Suppressor macrophage (primary cell): ENCODE measurements at places on chromosomes 3 and 15.

DNA sequence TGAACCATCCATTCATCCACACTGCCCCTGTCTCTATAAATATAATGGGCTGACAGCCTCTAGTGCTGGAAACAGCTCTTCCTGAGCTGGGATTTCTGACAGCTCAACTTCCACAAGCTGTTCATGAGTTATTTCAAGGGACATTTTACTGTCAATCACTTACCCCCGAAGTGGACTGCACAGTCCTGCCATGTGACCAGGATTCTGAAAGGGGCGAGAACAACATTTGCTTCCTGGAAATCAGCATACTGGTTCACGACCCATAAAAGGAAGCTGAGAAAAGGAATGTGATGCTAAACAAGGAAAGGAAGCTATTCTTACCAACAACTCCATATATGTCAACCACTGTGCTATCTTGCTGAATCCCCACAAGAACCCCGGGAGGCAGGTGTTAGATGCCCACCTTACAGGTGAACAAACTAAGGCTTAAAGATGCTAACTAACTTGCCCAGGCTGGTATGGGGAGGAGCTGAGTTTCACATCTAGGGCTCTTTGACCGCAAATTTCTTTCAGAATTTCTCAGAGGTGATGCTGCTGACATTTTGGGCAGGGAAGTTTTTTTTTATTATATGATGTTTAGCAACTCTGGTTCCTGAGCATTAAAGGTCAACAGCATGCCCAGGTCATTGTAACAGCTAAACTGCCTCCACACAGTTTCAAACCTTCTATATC is 16.5 kb upstream of the REC114 start:
- DNase-seq = no peak

DNA sequence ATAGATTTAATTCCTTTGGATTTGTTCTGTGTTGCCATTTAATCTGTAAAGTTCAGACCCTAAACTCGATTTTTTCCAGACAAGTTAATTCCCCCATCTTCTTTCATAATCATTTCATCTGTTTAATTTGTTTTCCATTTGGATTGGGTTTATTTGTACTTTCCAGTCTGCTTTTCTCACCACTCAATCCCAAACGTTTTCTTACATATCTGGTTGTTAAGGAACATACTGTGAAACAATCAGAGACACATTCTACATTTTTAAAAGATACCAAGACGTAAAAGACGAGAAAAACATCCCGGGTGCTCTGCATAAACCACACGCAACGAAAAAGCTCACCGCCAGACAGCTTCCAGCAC is 13.0 kb upstream of the ONECUT1 start:
- no peak for DNase-seq

DNA sequence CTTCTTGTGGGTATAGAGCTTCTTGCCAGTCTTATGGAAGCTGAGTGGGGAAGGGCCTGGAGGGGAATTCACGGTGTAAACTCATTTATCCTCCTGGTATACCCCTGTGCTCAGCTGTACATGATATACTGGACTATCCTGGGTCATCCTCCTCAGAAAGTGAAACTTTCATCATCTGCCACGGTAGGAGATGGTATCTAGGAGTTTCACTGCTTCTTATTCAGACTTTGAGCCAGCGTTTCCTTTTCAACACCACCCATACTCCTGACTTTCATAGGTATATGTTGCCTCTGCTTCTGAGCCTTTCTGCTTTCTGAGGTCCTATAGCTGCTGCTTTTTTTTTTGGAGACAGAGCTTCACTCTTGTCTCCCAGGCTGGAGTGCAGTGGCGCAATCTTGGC is 15.6 kb downstream of the SENP5 start:
- no peak for DNase-seq

DNA sequence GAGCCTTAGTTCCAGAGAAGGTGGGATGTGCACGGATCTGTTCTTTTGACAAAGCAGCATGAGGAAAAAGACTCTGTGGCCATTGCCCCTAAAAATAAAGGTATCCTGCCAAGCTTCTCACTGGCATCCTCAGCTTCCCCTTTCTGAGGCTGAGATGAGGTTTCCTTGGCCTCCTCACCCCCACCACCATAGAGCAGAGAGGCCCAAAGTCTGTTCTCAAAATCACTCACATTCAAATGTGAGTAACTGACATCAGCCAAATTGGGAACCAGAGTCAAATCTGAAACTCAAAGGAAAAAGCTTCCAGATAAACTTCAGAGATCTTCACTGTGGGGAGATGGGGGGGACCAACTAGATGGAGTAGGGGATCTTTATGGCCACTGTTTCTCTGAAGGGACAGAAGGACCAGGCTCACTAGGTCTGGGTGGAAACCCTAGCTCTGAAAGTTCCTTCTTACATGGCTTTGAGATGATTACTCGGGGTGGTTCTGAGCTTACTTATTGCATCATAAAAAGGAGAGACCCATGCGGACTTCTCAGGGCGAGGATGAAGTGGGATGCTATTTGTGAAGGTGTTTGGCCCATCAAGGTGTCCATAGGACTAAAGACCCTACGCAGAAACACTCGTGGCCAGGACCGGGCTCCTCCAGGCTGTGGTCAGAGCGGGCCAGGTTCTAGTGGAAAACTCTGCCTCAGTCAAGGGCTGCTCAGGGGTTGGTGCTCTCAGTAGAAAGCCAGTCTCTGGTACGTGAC is 61.5 kb upstream of the MEF2A start:
- DNase-seq = peak; percentile 52

DNA sequence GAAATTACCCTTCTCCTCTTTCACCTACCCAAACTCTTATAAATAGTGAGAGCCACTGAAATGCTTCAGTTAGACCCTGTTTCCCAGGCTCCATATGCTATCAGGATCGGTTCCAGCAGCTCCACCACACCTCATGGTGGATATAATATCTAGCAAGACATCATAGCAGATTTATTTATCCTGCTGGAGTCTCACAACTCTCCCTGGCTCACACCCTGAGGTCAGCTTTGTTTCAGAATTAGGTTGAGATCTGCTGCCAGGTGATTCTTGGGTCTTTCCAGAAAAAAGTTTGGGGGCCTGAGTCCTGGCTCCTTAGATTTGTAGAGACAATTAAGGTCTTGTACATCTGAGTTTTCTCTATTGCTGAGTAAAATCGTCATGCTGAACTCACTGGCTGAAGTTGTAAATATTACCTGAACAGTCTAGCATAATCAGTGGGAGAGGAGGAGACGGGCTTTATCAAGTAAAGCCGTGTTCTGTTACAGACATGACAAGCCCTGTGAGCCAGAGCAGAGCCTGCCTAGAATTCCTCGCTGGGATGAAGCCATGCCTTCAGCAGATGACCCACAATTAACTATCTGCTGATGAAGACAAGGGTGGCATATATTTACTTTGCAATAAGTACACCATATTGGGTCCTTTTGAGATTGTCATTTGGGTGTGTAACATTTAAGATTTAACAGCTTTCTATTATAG is 131.6 kb downstream of the STAC start:
- DNase-seq = no peak

GRCh38 chr3:159763011-159763601 is 225.5 kb upstream of the IL12A start:
- peak; percentile 78 for DNase-seq

DNA sequence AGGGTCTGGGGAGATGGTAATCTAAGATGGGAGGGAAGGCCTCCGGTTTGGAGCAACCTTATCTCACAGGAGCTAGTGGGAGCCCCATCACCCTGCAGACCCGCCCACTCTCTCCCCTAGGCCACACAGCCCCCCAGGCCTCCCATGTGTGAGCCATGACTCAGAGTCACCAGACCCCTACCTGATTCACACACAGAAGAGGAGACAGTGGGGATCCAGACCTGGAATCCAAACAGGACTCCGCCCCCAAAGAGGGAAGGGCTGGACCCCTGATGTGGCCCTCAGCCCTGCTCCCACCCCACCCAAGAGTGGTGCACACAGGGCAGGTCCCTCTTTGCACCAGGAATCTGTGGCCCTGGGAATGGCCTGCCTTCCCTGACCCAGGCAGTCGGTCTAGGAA is 97.4 kb downstream of the ADCY5 start:
- DNase-seq = no peak

GRCh38 chr15:101498717-101499480 is 9.4 kb upstream of the PCSK6 start:
- DNase-seq = no peak

DNA sequence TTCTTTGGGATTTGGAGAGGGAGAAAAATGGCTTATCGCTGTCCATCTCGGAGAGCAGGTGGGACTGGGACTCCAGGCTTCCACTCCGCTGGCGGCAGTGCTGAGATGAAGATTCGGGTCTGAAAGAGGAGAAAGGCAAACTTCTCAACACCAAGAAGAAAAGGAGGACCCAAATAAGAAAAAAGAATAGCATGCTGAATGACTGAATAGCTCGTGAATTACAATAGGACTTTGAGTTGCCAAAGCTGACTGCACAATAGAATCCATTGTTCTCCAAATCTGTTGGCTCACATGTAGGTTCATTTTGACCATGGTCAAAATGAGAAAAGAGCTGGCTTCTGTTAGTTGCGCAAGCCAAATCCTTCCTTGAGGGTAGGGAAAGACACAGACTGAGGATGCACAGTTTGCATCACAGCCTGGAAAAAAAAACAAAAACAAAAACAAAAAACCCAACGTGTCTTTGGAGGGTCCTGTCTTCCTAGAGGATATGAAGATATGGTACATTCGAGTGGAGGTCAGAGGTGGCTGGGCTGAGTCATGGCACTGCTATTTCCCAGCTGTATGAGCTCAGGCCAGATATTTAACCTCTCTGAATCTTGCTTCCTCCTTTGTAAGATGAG is 59.3 kb upstream of the LMOD3 start:
- DNase-seq = no peak

DNA sequence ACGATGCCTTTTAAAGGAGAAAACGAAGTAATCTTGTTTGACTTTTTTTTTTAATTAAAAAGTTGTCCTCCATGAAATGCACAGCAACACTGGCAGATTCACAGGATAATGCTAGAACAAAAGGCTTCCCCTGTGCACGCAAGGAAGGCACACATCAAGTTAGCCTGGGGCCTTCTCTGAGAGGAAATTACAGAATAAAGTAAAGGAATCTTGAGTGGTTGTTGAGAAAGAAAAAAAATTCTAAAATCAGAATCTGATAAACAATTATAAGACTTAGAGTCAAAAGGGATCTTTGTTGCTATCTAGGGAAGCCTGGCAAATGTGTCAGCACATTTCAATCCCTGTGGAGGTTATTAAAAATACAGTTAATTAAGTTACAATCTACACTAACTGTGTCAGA is 946.0 kb downstream of the IGSF11 start:
- no peak for DNase-seq

- no peak for DNase-seq
These were observed 29.8 kb upstream of the CHL1 start for GRCh38 chr3:166799-167198.

DNA sequence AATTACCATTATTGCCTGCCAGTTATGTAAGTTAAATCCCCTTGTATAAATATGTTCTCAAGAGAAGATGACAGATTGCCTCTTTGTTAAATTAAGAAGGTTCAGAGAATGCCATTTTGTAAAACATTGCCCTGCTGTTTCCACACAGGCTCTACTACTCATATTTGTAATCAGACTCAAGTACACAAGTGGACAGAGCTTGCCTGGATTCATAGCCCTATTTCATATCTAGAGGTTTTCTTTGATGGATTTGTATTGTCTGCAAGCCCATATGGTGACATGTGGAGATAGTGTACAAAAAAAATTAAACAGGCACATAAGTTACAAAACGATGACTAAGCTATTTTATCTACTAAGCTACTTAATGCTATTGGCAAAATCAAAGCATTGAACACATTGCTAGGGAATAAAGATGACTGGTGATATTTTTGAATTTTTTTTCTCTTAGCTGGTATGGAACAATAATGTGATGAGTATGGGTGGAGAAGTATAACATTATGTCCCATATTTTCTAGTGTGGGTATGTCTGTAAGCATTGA is 1286.6 kb upstream of the ALCAM start:
- no peak for DNase-seq
